ENCODE measurements at places on chromosomes 7 and 10.

GRCh38 chr7:8386926-8387550 lies 46.4 kb upstream of the NXPH1 start:
- ATAC-seq = no peak

DNA sequence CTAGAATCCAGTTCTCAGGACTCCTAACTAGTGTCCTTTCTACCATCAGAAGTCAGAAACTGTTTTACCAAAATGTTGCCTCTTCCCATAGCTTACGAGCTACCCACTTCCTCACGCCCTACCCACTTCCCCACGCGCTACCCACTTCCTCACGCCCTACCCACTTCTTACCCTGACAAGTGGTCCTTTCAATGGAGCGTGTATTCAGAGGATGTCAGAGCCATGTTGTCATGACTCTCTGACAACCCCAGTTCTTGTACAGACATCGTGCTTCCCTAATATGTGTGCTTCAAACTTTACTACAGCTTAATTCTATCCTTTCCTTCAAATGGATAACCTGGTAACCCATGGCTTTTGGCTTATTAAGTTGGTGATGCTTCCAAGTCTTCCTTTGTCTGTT lies 84.8 kb upstream of the PHF14 start:
- no peak for ATAC-seq

GRCh38 chr10:121865554-121865953 lies 62.3 kb downstream of the ATE1 start:
- ATAC-seq = no peak

- ATAC-seq = peak; percentile 74
Observed at GRCh38 chr10:77925410-77925794, 1.2 kb downstream of the DLG5 start.

GRCh38 chr7:1024331-1024841 lies 20.0 kb upstream of the GPR146 start:
- no peak for ATAC-seq

GRCh38 chr7:45596665-45597095 lies 22.5 kb downstream of the ADCY1 start:
- ATAC-seq = no peak

DNA sequence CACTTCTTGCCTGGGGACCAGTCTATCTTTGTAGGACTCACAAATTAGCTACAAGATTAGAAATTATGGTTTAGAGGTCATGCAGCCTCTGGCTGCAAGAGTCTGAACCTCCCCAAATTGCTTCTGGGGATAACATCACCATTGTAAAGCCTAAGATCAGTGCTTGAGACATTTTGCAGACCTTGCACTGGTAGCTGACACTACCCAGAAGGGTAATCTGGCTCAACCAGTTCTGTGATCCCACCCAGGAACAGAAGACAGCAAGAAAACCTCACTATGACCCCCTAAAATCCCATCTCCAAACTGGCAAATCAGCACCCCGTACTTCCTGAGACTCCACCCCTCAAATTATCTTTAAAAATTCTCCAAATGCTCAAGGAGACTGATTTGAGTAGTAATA lies 58.2 kb upstream of the CDK13 start:
- ATAC-seq = no peak

GRCh38 chr7:80485721-80486120 lies 26.1 kb downstream of the GNAT3 start:
- no peak for ATAC-seq

DNA sequence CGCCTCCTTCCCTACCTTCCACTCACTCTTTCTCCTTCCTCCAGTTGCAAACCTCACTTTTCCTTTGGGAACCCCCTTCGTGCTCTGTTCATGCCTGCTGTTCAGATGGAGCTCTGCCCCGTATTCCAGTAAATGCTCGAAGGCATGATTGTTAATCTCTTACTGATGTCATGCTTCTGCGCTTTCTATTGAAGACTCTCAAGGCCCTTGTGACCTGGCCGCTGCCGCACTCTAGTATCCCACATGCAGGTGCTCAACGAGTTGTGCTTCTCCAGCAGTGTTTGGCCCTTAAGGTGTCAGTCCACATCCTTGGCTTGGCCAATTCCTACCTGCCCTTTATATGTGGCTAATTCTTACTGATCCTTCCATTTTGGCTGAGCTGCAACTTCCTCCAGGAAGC lies 158.6 kb downstream of the ADAM12 start:
- ATAC-seq = no peak

GRCh38 chr7:101232141-101232850 lies 5.3 kb downstream of the CLDN15 start:
- peak; percentile 4 for ATAC-seq

- peak; percentile 75 for ATAC-seq
Observed at GRCh38 chr7:97845622-97846203, 26.5 kb downstream of the ASNS start.

DNA sequence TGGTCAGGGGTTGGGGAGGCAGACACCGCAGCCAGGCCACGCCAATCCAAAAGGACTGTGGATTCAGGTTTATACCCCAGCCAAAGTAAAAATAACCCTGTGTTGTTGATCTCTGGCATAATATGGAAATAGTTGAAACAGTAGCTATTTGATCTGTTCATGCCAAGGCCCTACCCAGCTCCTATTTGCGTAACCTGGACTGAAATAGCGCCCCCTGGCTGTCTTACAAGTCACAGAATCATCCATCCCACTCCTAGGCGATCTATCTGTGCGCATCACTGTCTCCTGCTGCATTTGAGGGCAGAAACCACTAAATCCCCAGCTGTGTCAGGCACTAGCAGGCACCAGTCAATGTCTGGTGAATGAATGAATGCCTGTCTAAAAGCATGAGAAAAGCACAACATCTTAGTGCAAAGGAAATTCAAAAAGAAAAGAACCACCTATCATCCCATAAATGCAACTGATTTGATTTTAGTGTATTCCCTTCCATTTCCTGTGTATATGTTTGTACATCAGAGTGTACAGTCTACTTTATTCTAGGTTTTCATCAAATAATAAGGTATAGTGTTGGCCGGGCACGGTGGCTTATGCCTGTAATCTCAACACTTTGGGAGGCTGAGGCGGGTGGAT lies 160.0 kb downstream of the SLIT1 start:
- ATAC-seq = peak; percentile 79

- ATAC-seq = no peak
Observed at GRCh38 chr10:5018134-5018533, 14.5 kb upstream of the AKR1C2 start.
